ENCODE measurements at places on chromosomes 16 and 17.

- no peak for DNase-seq
Observed at GRCh38 chr17:67279115-67279514, 34.1 kb upstream of the HELZ start.

DNA sequence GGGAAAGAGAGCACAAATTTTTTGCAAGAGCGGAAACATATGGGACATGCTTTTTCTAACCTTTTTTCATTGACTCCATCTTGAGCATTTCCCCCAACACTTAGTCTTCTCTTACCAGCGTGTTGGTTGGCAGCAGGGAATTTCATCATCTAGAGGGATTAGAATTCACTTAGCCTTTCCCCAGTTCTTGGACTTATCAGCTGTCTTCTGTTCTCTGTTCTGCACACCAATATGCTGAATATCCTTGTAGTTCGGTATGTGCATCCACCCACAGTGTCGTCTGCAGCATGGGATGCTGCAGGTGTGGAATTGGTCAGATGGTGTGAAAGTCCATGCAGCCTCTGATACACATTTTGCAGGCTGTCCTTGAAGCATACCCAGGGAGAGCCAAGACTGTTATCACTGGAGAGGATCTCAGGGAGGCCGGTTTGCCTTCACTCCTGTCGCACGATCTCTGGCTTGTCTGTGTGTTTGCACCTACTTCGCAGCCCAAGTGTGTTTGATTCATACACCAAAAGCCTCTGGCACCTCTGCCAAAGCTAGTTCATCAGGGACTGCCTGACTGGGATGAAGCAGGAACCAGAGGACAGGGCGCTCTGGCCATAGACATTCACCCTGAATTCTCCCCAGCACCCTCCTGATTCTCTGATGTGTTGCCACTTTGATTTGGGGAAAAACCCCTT is 93.3 kb downstream of the SOCS1 start:
- no peak for DNase-seq

DNA sequence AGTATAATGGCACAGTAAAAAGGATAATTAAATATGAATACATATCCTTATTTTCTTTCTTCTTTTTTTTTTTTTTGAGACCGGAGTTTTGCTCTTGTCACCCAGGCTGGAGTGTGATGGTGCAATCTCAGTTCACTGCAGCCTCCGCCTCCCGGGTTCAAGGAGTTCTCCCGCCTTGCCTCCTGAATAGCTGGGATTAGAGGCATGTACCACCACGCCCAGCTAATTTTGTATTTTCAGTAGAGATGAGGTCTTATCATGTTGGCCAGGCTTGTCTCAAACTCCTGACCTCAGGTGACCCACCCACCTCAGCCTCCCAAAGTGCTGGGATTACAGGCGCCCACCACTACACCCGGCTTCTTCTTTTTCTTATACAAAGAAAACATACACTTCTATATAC is 12.0 kb downstream of the GABARAPL2 start:
- no peak for DNase-seq

DNA sequence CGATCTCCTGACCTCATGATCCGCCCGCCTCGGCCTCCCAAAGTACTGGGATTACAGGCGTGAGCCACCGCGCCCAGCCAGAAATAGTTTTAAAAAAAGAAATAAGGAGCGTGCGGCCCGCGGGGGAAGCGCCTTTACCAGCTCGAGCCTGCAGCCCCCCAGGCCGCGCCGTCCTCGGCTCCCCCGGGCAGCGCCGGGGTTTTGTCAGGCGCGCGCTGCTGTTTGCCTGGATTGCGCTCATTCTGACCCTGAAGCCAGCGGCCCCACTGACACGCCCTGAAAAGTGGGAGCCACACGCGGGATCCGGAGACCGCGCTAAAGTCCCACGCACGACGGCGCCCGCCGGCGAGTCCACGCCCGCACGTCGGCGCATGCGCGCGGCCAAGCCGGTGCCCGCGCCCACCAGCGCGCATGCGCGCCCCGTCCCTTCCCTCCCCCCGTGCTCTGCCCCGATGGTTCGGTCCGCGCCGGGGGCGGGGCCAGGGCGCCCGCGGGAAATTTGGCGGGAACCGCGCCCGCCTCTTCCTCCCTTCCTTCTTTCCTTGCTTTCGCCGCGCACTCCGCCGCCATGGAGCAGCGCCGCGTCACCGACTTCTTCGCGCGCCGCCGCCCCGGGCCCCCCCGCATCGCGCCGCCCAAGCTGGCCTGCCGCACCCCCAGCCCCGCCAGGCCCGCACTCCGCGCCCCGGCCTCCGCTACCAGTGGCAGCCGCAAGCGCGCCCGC is at the start of gene CDT1:
CDT1 (plus strand) TSS at position 526 of the 724 bp plus-strand sequence; CDS start at position 569, 43 bp downstream.
- peak; percentile 85 for DNase-seq

- peak; percentile 2 for DNase-seq
Observed at GRCh38 chr17:27733773-27734172, 66.6 kb downstream of the NOS2 start.

DNA sequence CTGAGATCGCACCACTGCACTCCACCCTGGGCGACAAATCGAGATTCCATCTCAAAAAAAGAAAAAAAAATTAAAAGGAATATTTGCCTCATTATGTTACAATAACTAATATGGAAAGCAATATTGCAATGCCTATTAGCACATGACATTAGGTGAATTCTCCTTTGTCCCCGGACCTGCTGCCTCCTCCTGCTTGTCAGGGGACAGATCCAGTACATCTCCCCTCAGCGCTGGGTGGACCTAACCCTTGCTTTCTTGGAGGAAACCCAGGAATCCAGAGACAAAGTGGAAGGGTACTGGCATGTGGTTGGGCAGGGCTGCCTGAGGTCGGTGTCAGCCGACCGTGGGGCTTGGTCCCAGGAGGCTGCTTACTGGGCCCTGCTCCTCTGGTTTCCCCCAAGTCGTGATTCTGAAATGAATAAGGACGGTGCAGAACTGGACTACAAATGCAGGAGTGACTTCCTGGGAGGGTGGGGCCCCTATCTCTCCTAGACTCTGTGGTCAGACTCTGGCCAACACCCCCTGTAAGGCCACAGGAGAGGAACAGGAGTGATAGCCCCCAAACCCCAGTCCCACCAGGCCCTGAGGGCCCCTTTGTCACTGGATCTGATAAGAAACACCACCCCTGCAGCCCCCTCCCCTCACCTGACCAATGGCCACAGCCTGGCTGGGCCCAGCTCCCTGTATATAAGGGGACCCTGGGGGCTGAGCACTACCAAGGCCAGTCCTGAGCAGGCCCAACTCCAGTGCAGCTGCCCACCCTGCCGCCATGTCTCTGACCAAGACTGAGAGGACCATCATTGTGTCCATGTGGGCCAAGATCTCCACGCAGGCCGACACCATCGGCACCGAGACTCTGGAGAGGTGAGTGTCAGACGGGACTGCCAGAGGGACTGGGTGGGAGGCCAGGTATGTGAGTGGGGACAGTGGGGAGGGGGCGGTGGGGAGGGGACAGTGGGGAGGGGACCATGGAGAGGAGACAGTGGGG is at the start of gene HBZ:
HBZ (plus strand) TSS at position 504 of the 988 bp plus-strand sequence; CDS start at position 770, 266 bp downstream.
- no peak for DNase-seq

DNA sequence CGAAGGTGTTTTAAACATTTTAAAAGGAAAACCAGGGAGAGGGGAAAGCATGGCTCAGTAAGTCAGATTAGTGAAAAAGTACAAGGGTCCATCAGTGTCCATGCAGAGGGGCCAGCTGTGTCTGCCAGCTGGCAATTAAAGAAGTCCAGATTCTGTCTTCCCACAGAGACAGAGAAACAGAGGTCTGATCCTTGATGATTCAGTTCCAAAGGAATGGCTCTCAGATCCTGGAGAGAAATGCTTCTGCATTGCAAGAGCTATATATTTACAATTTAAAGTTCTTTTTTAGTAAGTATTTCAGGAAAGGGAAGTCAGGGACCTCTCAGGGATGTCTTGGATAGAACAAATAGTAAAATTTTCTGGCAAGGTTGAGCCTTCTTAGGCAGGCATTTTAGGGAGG is 56.2 kb downstream of the HSD17B2 start:
- peak; percentile 66 for DNase-seq

DNA sequence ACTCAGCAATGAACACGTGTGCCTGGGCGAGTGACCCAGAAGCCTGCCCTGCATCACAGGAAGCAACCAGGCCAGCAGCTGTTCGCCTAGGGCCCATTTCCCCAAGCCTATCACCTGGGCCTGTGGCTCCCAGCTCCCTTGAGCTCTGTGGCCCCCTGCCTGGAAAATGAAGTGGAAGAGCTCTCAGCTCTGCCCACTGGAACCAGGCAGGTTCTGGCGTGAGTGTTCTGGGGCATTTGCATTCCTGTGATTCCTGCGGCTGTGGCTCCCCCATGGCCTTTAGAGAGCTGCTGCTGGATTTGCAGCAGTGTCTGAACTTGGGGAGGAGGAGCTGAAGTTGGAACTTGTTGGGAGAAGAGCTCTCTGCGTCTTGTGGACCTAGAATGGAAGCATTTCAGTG is 22.8 kb downstream of the PGS1 start:
- DNase-seq: no peak

- no peak for DNase-seq
Observed at GRCh38 chr17:59723041-59723440, 15.6 kb downstream of the VMP1 start.

DNA sequence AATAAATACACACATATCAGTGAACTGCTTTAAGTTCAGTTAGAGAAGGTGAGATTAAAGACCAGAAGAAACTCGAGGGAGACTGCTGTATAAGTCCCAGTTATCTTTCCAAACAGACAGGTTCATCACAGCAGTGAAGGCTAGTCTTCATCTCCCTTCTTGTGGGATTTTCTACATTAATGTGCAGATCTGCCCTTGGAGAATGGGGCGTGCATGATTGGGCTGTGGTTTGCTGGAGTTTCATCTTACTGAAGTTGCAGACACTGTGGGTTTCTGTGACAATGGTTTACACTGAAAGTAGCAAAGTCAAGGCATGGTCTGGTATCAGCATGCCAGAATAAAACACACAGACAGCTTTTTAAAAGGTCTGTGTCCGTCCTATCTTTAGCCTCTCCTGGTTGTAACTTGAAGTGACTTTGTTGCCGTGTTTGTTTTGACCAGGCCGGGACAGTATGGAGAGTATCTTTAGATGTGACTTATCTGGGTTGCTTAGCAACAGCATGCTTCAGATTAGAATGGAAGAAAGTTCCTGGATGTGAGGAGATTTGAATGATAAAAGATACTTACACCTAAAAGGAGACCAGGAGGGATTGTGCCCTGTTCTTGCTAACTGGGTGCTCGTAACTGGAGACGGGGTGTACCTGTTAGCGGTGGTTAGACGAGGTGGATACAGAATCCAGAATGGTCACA is 16.1 kb downstream of the NAA60 start:
- DNase-seq: peak; percentile 55

- DNase-seq: peak; percentile 75
Observed at GRCh38 chr17:489758-490329, 137.2 kb upstream of the RPH3AL start.

- no peak for DNase-seq
Observed at GRCh38 chr16:84943620-84944019, 67.7 kb downstream of the ZDHHC7 start.

- no peak for DNase-seq
Observed at GRCh38 chr16:35734728-35735402, 2275.5 kb downstream of the TP53TG3F start.

DNA sequence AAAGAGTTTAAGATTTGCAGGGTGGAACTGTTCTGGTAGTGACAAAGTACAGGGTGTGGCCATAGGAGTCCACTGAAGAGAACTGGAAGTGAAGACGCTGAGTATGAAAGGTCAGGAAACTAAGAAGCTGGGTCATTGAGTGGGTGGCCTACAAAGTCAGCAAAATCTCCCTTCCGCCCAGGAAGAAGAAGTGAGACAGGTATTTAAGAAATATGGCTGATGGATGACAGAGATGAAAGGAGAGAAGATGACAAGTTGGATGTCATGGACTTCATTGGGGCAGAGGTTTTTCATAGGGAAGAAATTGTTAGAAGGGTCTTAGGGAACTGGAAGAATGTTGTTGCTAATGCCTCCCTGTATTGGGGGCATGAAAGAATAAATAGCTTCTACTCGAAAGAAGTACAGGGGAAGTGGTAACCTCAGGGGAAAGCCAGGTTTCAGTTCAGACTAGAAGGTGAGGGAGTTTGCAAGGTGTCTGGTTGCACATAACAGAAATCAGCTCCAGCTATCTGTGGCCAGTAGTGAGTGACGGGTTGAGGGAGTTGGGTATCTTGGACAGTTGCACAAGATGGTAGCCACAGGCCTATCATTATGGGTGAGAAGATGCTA is 33.6 kb upstream of the MED13 start:
- DNase-seq: no peak

DNA sequence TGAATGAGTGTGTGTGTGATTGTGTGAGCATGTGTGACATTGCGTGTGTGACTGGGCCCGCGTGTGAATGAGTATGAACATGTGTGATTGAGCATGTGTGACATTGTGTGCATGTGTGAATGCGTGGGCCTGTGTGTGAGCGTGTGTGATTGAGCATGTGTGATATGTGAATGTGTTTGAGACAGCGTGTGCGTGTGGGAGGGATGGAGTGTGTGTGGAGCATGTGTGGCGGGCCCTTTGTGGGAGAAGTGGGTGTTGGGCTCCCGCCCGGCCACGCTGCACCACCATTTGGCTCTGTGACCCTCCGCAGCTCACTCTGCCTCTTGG is 22.7 kb upstream of the GSE1 start:
- DNase-seq: no peak

DNA sequence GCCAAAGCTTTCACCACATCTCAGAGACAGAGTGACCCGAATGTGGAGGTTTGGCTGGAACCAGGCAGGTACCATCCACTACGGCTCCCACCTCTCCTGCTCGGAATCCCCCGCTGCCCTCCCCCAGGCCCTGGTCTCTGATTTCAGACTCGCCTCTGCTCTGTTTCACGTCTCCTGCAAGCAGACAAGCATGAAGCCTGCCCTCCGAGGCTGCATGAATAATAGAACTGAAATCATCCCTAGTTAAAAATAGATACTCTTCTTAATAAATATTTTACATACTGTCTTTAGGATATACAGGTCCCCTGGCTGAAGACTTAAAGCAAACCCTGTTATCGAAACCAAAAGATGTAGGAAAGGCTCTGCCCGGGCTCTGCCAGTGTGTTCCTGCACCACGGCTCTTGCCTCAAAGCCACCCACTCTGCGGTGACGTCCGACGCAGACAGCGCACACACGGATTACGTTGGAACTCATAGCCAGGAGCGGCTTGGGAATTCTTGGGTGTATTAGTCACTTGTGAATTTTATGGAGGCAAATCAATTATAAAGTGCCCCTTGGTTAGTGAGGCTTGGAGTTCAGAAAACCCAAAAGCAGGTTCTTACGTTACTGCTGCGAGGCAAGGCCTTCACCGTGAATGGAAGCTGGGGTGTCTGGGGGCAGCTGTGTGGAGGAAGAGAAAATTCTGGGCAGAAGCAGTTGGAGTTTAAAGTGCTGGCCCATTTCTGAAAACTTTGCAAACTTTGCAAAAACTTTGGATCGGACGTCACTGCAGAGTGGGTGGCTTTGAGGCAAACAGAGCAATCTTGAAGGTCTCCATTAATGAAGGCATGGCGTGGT is 25.6 kb upstream of the NPTX1 start:
- peak; percentile 51 for DNase-seq

GRCh38 chr17:14771543-14771942 is 470.7 kb downstream of the HS3ST3B1 start:
- DNase-seq: no peak

- DNase-seq: peak; percentile 24
Observed at GRCh38 chr17:5272322-5272721, 9.8 kb upstream of the RABEP1 start.

- DNase-seq: peak; percentile 83
Observed at GRCh38 chr16:67207249-67208091, 8.5 kb downstream of the ELMO3 start.

- DNase-seq: no peak
Observed at GRCh38 chr17:72569148-72569946, 448.5 kb downstream of the SOX9 start.

Measured in GM23248 (cell line).